GM12864 (cell line): ENCODE measurements at places on chromosomes 7 and 10.

DNA sequence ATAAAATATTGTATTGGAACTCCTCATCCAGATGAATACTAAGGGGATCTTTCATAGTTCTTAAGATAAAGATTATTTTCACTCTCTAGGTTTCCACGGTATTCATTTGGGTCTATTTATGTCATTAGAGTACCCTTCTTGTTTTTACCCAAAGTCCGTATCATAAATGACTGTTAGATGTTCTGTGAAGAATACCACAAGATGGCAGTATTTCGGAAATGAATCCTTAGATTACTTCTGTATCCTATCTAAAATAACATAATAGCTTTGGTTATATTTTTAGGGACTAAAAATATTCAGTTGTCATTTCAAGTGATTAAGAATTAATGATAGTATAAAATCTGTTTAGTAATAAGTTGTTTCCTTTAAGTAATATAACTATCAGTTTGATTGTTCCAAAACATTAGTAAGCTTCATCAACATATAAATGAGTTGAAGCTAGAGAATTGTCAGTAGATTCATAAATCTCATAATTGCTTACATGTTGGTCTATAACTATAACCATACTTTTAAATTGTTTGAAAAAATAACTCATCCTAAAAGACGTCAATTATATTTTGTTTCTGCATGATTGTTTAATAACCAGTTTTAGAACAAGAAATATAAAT is 337.5 kb upstream of the KCND2 start:
- peak; percentile 1 for DNase-seq

GRCh38 chr7:96708872-96709271 is 774 bp downstream of the SEM1 start:
- no peak for DNase-seq

DNA sequence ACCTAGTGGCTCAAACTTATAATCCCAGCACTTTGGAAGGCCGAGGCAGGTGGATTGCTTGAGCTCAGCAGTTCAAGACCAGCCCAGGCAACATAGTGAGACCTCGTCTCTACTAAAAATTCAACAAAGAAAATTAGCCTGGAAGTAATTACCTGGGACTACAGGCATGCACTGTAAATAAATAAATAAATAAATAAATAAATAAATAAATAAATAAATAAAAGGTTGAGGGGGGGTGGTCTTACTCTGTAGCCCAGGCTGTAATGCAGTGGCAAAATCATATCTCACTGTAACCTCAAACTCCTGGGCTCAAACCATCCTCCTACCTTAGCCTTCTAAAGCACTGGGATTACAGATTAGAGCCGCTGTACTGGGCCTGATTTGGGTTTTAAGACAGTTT is 50.5 kb downstream of the RALA start:
- no peak for DNase-seq

DNA sequence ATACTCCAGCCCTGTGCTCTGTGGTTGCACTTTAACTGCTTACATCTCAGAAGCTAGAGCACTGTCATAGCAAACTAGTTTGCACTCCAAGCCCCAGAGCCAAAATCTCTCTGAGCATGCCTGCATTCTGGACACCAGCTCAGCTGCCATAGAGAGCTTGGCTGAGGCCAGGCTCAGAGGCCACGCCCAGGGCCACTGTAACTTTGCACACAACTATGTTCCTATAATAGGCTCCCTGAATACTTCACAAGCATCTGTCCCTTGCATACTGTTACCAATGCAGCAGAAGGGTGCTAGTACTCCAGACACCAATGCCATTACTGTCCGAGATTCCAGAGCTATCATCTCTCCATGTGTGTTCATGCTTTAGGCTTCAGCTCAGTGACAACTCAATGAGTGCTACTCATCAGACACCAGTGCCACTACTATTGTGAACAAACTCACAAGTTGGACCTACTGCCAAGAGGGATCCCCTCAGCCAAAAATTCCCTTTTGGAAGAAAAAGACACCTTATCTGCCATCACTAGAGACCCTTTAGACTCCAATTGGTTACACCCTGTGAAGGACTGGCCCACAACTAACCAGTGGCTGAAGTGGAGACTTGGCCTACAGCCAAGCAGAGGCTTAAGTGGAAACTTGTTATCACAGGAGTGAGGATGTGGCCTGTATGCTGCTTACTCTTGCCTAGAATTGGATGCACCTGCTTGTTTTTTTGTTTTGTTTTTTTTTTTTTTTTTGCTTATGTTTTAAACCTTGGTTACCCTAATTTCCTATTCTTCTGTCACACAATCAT is 211.6 kb upstream of the MAGI2 start:
- DNase-seq: no peak

DNA sequence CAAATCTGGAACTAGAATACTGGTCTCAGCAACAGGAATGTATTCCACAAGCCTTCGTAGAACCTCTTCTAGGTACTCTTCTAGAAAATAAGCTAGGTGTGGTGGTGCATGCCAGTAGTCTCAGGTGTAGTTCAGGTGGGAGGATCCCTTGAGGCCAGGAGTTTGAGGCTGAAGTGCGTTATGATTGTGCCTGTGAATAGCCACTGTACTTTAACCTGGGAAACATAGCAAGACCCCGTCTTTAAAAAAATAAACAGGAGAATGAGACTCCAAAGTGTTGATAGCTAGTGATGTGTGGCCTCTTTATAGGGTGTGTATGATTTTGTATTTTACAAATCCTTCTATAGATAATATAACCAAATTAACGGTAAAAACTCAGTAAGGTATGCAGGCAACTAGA is 1.5 kb upstream of the ZNF775 start:
- no peak for DNase-seq

- no peak for DNase-seq
These were observed 75.9 kb downstream of the SVOPL start for GRCh38 chr7:138625084-138625848.

- DNase-seq: no peak
These were observed 341.0 kb upstream of the ZMIZ1 start for GRCh38 chr10:78727728-78728127.

DNA sequence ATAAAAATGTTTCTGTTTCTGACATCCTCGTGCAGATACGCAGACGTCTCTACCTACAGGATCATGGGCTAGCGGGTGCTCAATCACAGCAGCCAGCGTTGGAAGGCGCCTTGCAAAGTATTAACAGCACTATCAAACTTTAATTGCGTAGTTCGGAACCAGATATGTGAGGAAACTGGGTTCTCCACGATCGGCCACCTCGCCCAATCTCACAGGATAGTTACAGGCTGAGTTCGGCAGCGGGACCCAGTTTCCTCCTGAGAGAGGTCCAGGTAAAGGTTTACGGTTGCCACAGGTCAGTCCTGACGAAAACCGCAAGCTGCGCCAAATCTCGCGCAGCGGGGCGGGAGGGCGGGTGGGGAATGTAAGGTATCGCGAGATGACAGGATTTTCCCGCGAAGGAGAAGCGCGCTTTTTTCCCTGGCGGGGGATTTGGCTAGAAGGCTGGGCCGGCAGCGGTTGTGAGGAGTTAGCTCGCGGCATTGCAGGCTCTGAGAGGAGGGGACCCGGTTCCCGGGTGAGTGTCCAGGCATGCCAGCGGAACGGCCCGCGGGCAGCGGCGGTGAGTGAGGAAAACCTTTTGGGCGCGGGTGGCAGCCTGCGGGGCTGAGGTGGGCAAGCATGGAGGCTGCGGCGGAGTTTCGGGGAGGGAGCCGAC is at the start of gene HELLS:
HELLS (plus strand) TSS at position 398 of the 658 bp plus-strand sequence; CDS start at position 532, 134 bp downstream.
- peak; percentile 70 for DNase-seq

DNA sequence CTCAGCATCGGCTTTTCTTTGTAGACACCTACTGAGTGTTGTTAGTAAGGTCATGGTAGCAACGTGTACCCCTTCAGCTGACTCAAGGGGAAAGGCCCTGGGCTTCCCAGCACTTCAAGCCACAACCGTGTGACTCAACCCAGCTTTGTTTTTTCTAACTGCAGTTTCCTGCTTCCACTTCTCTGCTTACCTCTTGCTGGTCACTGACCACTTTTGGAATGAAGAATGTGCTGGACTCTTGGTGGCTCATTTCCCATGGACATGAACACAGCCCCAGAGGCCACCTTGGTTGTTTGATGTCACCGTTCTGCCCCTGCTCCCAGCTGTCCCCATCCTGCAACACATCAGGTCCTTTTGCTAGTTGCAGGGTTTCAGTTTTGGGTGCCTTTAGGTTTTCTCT is 69.5 kb upstream of the ZNF438 start:
- peak; percentile 26 for DNase-seq

GRCh38 chr7:54933643-54934042 is 85.2 kb upstream of the EGFR start:
- no peak for DNase-seq

DNA sequence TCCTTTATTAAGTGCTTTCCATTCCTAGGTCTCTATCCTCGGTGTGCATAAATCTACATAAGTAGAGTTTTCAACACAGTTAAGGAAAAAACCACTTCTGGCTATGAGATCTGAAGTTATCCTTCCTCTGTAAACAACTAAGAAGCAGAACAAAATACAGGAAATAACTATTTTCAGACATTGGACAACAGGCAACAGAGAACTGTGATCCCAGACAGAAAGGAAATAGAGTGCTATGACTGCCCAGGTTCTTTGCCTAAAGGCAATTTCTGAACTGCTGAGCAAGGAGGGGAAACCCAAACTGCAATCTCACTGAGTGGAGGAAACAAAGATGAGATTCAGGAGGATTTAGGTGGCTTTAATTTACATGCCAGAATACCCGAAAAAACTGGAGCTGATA is 285.4 kb downstream of the SNX13 start:
- DNase-seq: no peak
